ENCODE measurements at places on chromosomes 6 and 20.

GRCh38 chr6:842141-842540 lies 149.2 kb upstream of the EXOC2 start:
- no peak for DNase-seq

DNA sequence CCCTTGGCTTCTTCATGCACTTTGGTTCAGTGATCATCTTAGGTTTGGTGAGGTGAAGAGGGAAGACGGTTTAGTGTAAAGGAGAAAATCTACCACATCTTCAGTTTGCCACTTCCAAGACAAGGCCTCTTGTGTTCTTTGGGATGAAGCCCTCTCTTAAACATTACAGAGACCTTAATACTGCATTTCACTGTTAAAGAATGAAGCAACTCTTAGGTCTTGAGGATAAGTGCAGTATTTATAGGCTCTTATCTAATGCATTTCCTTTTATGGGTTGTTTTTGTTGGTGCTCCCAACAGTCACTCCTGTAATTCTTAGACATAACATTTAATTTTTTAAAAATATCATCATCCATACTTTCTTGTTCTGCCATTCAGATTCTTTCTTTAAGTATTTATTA lies 139.9 kb upstream of the LAMP5 start:
- no peak for DNase-seq

- DNase-seq: no peak
These were observed 84.4 kb downstream of the ANKRD60 start for GRCh38 chr20:58144096-58144495.

DNA sequence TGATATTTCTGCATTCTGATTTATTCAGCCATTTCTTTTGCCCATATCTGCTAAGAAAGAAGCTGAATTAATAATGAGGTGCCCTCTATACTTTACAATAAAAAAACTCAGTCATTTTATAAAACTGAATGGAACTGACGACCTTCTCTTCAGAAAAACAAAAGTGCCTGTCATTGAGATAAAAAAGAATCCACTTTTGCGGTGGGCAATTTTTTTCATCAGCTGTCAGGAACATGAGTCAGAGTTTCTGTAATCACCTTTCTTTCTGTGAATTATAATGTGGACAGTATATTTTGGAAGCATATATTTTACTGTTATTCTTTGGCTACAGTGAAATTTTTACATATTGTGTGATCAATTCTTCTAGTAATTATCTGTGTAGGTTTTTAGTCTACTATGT lies 33.4 kb downstream of the IL20RA start:
- no peak for DNase-seq

DNA sequence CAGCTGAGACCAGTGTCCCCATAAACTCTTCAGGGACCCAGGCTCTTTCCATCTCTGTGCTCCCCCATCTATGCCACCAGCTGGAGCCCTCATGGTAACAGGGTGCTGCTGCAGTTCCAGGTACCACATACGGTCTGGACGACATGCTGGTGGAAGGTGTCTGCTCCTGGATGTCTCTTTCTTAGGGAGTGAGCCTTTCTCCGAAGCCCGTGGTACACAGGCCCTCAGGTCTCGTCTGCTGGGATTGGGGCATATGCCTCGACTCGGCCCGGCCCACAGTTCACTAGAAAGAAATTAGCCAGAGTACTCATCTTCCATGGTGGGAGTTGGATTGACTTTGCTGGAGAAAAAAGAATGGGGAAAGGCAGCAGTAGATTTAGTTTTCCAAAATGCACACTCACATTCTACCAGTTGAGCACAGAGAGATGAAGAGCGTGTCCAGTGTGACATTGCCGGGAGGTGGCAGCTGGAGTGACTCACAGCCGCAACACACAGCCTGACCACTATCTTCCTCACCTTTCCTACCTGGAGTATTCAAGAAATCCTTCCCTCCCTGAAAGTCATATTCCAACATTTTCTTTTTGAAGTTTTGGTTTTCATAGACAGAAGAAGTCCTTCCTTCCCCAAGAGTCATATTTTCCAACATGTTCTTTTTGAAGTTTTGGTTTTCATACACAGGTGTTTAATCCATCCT lies 18.6 kb upstream of the SPO11 start:
- no peak for DNase-seq

DNA sequence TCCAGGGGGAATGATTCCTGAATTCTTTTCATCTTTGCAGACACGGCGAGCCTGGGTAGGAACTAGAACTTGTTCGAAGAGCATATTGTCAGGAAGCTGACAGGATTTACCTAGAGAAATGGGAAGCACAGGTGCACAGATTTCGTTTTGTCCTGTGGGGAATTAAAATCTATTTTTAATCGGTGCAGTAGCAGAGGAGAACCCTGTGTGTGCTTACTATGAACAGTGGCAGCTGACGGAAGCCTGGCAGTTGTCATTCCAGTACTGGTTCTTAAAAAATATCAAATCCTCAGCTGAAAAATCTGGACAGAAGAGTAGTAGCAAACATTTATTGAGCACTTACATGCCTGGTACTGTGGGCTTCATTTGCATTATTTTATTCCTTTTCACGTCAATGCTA lies 609.0 kb downstream of the QKI start:
- DNase-seq: no peak

- no peak for DNase-seq
These were observed 1.9 kb downstream of the SYNJ2 start for GRCh38 chr6:157983406-157984119.

- DNase-seq: no peak
These were observed 47.0 kb upstream of the NT5E start for GRCh38 chr6:85402922-85403321.

- DNase-seq: no peak
These were observed 339.0 kb downstream of the NRN1 start for GRCh38 chr6:5667737-5668136.

DNA sequence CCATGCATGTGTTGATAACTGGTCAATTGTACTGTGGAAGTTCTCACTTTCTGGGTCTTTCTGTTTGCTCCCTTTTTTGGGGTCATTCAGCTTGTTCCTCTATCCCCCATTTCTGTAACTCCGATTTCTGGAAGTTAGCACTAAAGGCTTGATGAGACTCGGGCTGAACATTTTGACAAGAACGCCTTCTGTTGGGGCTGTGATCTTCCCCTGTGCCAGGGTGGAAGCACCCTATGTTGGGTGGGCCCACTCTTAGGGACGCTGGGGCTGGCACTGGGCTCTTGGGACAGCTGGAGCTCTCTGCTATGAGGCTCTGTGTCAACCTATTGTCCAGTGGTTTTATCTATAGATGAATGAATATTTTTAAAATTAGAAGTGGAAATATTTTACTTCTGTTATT lies 60.1 kb upstream of the FRMD1 start:
- DNase-seq: no peak

DNA sequence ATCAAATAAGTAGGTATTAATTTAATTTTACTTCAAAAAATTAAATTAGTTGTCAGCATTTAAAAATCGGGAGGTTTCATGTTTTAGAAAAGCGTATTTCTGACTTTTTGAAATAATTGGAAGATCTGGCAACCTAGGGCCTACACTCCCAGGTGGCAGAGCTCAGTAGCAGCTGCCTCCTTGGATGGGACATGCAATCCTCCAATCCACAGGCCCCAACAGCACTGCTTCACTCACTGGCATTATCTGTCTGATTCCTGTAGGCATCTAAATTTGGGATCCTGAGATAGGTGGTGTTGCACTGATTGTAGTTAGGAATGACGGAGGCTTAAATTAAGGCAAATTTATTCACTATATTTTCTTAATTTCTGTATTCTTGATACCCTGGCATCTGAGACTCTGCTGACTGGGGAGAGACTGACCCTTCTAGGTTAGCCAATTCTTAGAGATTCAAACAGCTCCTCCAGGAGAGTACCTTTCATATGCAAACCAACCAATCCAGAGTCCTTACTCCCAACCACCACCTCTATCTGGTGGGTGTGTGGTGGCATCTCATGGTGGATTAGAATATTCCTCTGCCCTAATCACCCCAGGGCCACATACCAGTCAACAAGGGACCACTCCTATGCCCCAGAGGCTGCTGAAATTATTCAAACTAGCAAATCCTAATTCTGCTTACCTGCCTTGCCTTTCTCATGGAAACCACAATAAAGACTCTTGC lies 146.6 kb upstream of the GLP1R start:
- DNase-seq: no peak

- no peak for DNase-seq
These were observed 73.3 kb downstream of the OTOR start for GRCh38 chr20:16821211-16822089.

GRCh38 chr6:163994566-163994965 lies 580.0 kb downstream of the QKI start:
- DNase-seq: no peak

GRCh38 chr6:17851001-17851719 lies 136.3 kb downstream of the KIF13A start:
- no peak for DNase-seq

GRCh38 chr6:120608826-120609225 lies 725.5 kb downstream of the TBC1D32 start:
- DNase-seq: no peak

DNA sequence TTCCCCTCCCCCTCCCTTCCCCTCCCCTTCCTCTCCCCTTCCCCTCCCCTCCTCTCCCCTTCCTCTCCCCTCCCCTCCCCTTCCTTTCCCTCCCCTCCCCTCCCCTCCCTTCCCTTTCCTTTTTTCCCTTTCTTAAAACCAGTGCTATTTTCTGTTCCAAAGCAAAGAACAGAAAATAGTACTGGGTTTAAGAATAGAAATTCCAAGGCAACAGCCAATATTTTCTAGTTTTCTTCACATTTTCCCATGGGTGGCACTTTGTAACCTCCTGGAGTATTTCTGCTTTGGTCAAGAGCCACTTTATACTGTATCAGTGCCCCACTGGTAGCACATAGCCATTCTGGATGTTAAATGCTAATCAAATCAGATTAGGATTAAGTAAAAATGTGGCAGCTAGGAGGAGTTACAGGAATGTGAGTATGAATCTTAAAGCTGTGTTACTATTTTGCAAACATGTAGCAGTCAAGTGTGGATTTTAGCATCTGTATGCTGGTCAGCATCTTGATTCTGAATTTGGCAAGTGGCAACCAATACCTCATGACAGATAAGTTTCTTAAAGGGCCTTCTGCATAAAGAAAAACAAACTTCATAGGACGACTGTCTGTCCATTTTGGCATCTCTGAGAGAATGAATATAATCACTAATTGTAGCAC lies 126.4 kb downstream of the CEP57L1 start:
- no peak for DNase-seq

GRCh38 chr6:95572098-95572497 lies 5.2 kb upstream of the MANEA start:
- DNase-seq: no peak

- DNase-seq: no peak
These were observed 207.3 kb downstream of the OTOR start for GRCh38 chr20:16955462-16955861.

GRCh38 chr20:57560554-57561355 lies at the start of gene PCK1:
Gene PCK1, plus strand, starts transcription at chr20:57561110. Its CDS starts 302 bp downstream, at chr20:57561412.
- no peak for DNase-seq

- no peak for DNase-seq
These were observed 2.0 kb downstream of the HLA-F start for GRCh38 chr6:29724937-29725869.

DNA sequence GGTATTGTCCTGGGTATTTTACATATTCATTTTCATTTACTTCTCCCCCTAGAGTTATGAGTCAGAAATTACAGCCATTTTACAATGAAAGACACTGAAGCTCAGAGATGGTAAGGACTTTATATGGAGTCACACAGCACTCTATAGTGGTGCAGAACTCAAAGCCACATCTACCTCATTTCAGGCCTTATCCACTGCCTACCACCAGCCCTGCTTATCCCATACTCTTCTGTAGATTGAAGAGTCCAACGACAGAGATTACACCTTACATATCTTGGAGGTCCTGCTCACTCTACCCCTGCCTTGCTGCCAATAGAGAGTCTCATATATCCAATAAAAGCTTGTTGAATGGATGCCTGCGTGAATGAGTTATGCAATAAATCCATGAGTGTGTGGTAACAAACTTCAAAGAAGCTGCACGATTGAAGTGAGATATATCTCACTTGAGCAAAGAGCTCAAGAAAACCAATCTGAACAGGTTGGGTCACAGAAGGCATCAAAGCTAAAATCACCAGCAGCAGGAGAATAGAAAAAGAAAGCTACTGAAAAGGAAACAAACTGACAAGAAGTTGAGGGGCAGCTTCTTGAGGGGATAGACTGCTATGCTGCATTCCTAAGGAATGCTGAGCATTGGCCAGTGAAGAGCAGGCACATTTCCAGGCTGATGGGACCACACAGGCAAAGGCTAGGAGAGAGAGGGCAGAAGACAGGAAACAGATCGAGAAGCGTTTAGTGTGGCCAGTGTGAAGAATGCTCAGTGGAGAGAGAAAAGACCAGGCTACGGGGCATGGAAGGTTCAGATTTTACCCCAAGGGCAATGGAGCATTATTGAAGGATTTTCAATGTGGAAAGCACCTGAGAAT lies 585.6 kb downstream of the DHX35 start:
- DNase-seq: no peak

- no peak for DNase-seq
These were observed 28.9 kb downstream of the FYN start for GRCh38 chr6:111844376-111844775.

DNA sequence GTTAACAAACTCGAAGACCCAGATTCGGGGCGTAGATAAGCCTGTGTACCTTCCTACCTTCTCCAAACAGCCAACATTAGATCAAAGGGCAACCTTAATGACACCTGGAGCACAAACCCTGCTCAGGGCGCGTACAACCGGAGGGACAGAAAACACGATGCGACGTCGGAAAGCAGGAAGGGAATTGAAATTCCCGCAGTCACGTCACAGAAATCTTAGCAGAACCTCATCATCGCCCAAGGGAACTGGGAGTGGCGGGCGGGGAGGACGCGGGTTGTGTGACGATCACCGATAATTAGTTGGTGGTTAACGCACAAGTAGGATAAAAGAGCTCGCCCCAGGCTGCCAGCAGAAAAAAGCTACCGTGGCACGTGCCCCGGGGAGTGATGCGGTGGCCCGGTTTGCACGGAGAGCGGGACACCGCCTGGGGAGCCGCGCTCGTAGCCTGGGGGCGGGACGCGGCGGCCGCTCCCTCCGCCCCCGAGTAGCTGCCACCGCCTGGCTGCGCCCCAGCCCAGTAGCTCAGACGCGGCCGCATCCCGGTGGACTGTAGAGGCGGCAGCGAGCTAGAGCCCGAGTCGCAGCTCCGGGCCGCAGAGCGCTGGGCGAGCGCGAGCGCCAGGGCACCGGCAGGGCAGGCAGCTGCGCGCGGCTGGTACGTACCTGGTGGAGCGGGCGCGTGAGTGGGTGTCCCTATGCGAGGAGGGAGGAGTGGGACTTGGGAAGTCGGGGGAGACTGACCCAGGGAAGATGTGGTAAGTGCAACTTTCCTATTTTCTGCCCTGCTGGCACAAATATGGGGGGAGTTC lies at the start of gene PKIB:
TSS of gene PKIB (plus strand) at position 525 of the 809 bp plus-strand sequence. CDS start 107,390 bp downstream, outside the sequence.
- peak; percentile 51 for DNase-seq
